Endothelial cell of umbilical vein (primary cell): ENCODE measurements at places on chromosomes 6 and 20. TPM values are rescaled to one million over a fixed set of nuclear protein-coding genes. Genes with fewer than 3 reads are reported as not detected.

DNA sequence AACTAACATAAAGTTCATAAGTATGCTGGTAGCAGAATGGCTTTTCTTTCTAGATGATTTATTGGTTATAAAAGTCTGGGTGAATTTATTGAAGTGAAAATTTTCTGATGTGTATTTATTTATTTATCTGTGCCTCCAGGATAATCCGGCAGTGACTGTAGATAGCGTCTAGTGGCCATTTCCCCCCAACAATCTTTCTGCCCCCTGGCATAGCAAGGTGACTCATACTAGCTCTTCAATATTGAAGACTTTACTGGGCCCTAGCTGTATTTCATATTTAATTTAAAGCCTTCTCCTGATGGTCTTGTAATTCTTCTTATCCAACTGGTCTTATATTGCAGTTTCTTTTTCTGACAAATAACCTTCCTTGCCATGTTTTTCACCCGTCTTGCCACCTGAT lies 154.1 kb upstream of the SGK1 start:
- no peak overlapping the region for H3K4me3 ChIP-seq
- peaks cover 9% of the 10 kb centered on the region for H3K4me1 ChIP-seq
- H3K27ac ChIP-seq, result no peak overlapping the region
- H3K36me3 ChIP-seq, result no peaks in the 10 kb centered on the region

DNA sequence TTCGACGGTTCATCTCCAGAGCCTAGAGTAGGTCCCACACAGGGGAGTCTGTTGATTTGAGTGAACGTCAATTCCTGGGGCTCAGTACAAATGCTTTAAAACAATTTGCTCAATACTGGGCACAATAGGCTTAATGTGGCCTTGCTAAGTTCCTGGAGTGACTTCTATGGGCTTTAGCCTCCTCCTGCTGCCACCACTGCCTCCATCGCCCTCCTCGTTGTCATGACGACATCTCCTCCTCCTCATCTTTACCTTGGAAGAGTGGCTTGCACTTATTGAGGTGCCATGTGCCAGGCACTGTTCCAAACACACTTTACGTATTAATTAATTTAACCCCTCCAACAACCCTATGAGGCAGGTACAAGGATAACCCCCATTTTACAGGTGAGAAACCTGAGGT lies 11.8 kb upstream of the ZMYND8 start:
- H3K4me1 ChIP-seq, result no peaks in the 10 kb centered on the region
- no peak for DNase-seq
- H3K36me3 ChIP-seq, result no peaks in the 10 kb centered on the region
- H3K4me3 ChIP-seq, result no peak overlapping the region
- no peaks in the 10 kb centered on the region for H3K27me3 ChIP-seq

DNA sequence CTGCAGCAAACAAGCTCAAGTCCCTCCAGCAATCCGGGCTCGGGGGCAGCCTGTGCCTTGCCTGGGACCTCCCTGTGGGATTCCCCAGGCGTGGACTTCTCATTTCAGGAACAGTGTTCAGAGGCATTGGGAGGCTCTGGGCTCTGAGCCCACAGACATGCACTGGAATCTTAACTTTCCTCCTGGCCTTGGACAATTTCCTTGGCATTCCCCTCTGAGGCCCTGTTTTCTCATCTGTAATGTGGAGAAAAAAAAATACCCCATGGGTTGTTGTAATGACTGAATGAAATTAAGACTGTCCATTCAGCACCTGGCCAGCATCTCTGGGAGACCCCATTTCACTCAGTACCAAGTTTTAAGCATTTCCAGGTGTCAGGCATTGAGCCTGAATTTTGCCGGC lies 17.6 kb downstream of the BPIFB4 start:
- no peaks in the 10 kb centered on the region for H3K4me1 ChIP-seq
- no peak overlapping the region for H3K4me3 ChIP-seq
- DNase-seq, result no peak
- H3K36me3 ChIP-seq, result no peaks in the 10 kb centered on the region
- H3K27me3 ChIP-seq, result no peaks in the 10 kb centered on the region
- no peak overlapping the region for H3K27ac ChIP-seq

DNA sequence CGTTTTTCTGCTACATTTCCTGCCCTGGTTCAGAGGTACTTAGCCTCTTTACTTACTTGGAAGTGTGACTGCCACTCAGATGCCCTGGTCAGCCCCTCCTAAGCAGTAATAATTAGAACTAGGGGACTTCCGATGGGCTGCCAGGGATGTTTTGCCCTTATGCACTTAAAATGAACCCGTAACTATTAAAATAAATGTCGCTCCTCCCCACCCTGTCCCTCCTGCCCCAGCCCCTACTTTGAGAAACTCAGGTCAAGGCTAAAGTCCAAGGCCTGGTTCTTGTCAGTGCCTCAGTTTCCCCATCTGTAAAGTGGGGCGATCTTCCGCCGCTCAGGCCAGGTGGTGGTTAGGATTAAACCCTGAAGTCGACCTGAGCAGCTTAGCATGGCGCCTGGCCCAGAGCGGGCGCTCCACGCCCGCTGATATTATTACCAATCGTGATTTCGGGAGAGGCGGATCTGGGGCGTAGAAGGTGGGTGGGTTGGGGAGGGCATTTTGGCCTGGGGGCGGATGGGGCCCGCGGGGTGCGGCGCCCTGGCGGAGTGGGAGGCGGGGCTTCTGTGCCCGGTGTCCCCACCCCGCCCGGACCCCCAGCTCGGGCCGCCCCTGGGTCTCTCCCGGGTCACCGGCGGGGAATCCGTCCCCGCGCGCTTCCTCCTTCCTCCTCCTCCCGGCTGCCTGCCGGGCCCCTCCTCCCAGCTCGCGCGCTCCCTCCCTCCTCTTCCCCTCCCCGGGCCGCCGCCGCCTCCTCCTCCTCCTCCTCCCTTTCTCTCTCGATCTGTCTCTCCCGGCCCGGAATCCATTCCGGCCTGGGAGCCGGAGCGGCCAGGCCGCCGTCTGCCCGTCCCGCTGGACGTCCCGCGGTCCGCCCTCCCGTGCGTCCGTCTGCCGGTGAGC lies at the start of gene SRC:
Gene SRC, plus strand, starts transcription at position 802 of the 897 bp plus-strand sequence. CDS start 38,014 bp downstream, outside the sequence.
- peaks cover 16% of the 10 kb centered on the region for H3K4me1 ChIP-seq
- H3K36me3 ChIP-seq, result no peaks in the 10 kb centered on the region

Gene DNAH8
- total RNA-seq, result 0.29 and 0.97 TPM in 2 replicates

Gene ABHD16B
- not detected in 2 replicates for total RNA-seq

DNA sequence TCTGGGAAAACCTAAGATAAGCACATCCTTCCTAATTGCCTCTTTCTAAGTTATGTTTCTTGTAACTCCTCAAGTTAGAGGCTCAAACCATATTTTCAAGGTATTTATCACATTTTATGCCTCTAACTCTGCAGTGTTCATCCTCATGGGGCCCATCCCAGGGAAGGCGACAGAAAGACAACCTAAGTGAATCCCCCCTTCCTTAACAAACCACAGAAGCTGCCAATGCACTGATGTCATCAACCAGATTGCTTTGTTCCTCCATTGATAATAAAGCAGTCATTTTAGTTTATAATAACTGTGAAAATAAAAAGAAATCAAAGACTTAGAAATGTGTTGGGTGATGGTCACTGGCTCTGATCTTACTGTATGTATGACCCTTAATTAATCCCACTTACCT lies 119.5 kb upstream of the TCF21 start:
- H3K27me3 ChIP-seq, result peaks cover 6% of the 10 kb centered on the region
- H3K4me1 ChIP-seq, result peaks cover 10% of the 10 kb centered on the region
- DNase-seq, result no peak
- no peak overlapping the region for H3K4me3 ChIP-seq
- no peaks in the 10 kb centered on the region for H3K36me3 ChIP-seq

Gene ERVFRD-1
- total RNA-seq, result not detected in 2 replicates

DNA sequence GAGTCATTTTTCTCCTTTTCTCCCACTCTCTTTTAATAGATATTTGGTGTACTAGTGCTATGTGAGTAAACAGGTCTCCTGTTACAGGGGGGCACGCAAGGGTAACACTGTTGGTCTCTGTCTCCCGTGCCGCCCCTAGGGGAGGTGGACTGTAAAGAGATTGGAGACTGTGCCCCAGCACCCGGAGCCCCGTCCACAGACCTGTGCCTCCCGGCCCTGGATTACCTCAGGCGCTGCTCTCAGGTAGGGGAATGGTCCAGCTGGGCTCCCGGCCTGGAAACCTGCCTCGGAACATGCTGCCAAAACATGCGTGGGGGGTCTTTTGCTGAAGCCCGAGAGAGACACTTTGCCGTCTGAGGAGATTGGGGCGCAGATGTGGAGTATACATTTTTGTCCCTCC lies 66.4 kb upstream of the SMIM28 start:
- H3K27ac ChIP-seq, result no peak overlapping the region
- no peaks in the 10 kb centered on the region for H3K36me3 ChIP-seq
- no peaks in the 10 kb centered on the region for H3K27me3 ChIP-seq
- H3K4me3 ChIP-seq, result no peak overlapping the region
- no peak for DNase-seq

Gene HLA-DMB
- total RNA-seq, result 0.39 TPM in 1 of 2 replicates, not detected in the other

Gene IL17F
- not detected in 2 replicates for total RNA-seq

GRCh38 chr6:127972815-127973214 lies 72.0 kb upstream of the THEMIS start:
- DNase-seq, result no peak
- no peak overlapping the region for H3K4me3 ChIP-seq
- no peak overlapping the region for H3K27ac ChIP-seq
- H3K36me3 ChIP-seq, result peaks cover 10% of the 10 kb centered on the region
- H3K27me3 ChIP-seq, result no peaks in the 10 kb centered on the region

- H3K36me3 ChIP-seq, result no peaks in the 10 kb centered on the region
- H3K4me3 ChIP-seq, result no peak overlapping the region
- no peak overlapping the region for H3K27ac ChIP-seq
- DNase-seq, result peak; percentile 55
- H3K4me1 ChIP-seq, result peaks cover 14% of the 10 kb centered on the region
Observed at GRCh38 chr6:139882234-139882633, 507.8 kb upstream of the CITED2 start.

- H3K4me3 ChIP-seq, result no peak overlapping the region
- no peaks in the 10 kb centered on the region for H3K4me1 ChIP-seq
- H3K36me3 ChIP-seq, result no peaks in the 10 kb centered on the region
- DNase-seq, result no peak
- no peaks in the 10 kb centered on the region for H3K27me3 ChIP-seq
Observed at GRCh38 chr6:79307321-79308036, 73.0 kb upstream of the HMGN3 start.

DNA sequence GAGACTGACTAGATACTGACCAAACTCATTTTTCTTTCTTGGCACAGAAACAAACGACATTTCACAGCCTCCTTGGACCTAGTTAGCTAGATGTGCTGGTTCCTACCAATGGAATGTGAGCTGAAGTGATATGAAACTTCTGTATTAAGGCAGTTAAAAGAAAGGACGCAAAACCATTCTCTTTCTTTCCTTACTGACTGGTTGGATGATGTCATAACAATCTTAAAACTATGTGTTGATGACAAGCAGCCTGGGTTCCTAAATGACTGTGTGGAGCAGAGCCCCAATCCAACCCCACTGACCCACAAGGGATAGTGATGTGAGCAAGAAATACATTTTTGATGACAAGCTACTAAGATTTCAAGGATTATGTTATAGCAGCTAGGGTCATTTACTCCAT lies 35.6 kb downstream of the CEP162 start:
- no peaks in the 10 kb centered on the region for H3K36me3 ChIP-seq
- no peak for DNase-seq
- H3K27me3 ChIP-seq, result no peaks in the 10 kb centered on the region
- no peak overlapping the region for H3K4me3 ChIP-seq
- peaks cover 17% of the 10 kb centered on the region for H3K4me1 ChIP-seq

DNA sequence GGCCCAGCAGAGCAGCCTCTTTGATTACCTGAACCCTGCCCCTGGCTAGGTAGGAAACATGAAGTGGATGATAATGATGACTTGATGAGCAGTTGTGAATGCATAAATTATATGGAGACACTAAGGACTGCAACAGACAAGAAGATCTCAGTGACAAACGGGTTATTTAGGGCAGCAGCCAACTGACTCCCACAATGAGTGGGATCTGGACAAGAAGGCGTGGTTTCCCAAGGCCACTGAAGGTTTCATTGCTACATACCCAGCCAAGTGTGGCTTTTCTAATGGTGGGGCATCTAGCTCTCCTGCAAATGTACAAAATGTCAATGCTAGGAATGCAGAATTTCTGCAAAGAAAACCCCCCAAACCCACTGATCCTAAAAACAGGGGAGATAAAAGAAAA lies 29.4 kb downstream of the RING1 start:
- H3K27ac ChIP-seq, result no peak overlapping the region
- no peaks in the 10 kb centered on the region for H3K4me1 ChIP-seq
- DNase-seq, result no peak
- H3K4me3 ChIP-seq, result no peak overlapping the region
- peaks cover 20% of the 10 kb centered on the region for H3K27me3 ChIP-seq

GRCh38 chr6:106495014-106495413 lies 134.3 kb downstream of the RTN4IP1 start:
- H3K27me3 ChIP-seq, result peaks cover 19% of the 10 kb centered on the region
- H3K36me3 ChIP-seq, result no peaks in the 10 kb centered on the region
- no peak overlapping the region for H3K27ac ChIP-seq
- no peak for DNase-seq
- no peak overlapping the region for H3K4me3 ChIP-seq

- H3K36me3 ChIP-seq, result no peaks in the 10 kb centered on the region
- peak; percentile 44 for DNase-seq
Observed at GRCh38 chr6:156948807-156949206, 171.6 kb downstream of the ARID1B start.

Gene OPN5
- total RNA-seq, result not detected in 2 replicates

Gene TPBG
- 9.0 and 11.4 TPM in 2 replicates for total RNA-seq

- H3K27me3 ChIP-seq, result no peaks in the 10 kb centered on the region
- H3K36me3 ChIP-seq, result no peaks in the 10 kb centered on the region
- no peak overlapping the region for H3K4me3 ChIP-seq
Observed at GRCh38 chr20:59144179-59144830, 19.3 kb upstream of the ZNF831 start.

GRCh38 chr20:46433051-46433450 lies 26.6 kb upstream of the ELMO2 start:
- no peaks in the 10 kb centered on the region for H3K36me3 ChIP-seq
- H3K4me1 ChIP-seq, result no peaks in the 10 kb centered on the region
- no peak overlapping the region for H3K4me3 ChIP-seq
- no peak overlapping the region for H3K27ac ChIP-seq
- H3K27me3 ChIP-seq, result no peaks in the 10 kb centered on the region

DNA sequence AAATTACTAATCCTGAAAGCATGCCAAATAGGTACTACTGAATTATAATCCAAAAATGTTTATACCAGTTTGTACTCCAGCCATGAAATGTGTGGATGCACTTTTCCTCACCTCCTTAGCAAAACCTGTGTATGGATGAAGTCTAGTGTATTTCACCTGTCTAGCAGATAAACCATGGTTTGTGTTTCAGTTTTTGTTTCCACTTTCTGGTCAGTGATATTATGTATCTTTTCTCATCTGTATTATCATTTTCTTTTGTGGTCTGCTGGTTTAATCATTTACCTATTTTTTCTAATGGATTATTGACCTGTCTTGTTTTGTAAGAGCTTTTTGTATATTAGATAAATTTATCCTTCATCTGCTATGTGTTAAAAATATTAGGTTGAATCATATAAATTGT lies 41.0 kb upstream of the TMEM217 start:
- no peak overlapping the region for H3K27ac ChIP-seq
- no peaks in the 10 kb centered on the region for H3K27me3 ChIP-seq
- no peak overlapping the region for H3K4me3 ChIP-seq
- peaks cover 8% of the 10 kb centered on the region for H3K36me3 ChIP-seq
- H3K4me1 ChIP-seq, result peaks cover 8% of the 10 kb centered on the region
- DNase-seq, result no peak

Gene COL9A1
- not detected in 2 replicates for total RNA-seq

Gene MUCL3
- not detected in 2 replicates for total RNA-seq

- DNase-seq, result no peak
- H3K36me3 ChIP-seq, result no peaks in the 10 kb centered on the region
- no peak overlapping the region for H3K4me3 ChIP-seq
- no peak overlapping the region for H3K27ac ChIP-seq
Observed at GRCh38 chr6:163839296-163839695, 424.8 kb downstream of the QKI start.
